ENCODE measurements at places on chromosomes 7 and 10.

DNA sequence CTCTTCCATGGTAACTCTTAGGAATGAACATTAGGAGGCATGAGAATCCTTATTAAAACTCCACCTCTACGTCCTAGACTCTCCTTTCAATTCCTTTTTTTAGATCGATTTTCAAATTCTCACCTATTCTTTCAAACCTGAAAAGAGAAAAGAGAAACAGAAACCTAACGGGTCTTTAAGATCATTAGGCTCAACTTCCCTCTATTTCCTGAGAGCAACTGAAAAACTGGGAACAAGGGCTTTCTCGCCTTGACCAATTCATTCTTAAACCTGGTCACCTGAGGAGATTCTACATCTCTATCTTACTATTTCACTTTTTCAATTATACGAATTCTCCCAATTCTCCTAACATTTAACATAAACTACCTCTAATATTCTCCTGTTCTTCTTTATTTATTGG, 2.8 kb downstream of the TFEC start:
- DNase-seq: no peak

DNA sequence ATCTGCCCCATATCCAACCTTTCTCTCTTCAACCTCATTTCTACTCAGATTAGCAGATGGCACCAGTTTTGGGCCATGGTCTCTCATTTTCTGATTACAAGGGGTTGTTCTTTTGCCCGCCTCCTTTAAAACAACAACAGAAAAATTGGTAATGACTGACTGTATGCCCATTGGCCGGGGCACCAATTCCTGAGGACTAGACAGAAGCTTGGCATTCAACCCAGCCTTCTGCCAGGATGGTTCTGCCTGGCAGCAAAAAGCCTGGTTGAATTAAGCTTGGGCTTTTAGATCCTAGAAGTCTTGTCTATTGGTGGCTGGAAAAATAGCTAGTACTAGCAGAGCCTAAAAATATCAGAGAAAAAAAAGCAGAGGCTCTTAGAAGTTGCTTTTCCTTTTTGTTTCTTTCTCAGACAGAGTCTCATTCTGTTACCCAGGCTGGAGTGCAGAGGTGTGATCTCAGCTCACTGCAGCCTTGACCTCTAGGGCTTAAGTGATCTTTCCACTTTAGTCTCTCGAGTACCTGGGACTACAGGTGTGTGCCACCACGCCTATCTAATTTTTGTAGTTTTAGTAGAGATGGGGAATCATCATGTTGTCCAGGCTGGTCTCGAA, 402.6 kb downstream of the AUTS2 start:
- no peak for DNase-seq

DNA sequence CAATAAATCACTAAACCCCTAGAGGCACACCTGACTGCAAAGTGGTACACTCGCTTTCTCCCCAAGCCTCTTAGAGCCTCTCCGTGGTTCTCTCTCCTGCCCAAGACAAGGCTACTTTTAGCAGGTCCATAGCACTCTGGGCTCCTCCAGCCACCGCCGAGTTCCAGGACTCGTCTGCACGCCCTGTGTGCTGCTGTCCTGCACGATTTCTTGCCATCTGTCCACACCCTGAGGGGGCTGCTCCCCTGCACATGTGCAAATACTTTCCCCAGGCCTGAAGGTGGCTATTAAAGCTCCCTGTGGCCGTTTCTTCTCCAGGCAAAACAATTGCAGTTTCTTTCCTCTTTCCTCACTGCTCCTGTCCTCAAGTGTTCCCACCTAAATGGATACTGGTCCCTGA, 414.3 kb downstream of the PLXNA4 start:
- no peak for DNase-seq

DNA sequence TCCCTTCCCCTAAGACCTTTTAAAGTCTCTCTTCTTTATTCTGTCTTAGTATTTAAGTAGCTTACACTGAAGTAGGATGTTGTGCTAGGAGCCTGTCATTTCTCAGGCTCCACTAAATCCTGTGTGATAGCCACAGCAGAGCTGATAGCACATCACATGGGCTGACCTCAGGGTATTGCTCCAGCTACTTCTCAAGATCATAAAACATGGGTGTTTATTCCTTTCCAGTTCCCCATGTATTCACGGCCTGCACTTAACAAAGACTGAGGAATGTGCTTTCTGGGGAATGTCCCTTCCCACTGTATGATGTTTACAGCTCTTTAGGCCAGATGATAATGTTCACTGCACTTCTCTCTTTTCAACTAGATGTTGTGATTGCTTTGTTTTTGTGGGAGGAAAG, 1086.8 kb downstream of the KCNMA1 start:
- no peak for DNase-seq

DNA sequence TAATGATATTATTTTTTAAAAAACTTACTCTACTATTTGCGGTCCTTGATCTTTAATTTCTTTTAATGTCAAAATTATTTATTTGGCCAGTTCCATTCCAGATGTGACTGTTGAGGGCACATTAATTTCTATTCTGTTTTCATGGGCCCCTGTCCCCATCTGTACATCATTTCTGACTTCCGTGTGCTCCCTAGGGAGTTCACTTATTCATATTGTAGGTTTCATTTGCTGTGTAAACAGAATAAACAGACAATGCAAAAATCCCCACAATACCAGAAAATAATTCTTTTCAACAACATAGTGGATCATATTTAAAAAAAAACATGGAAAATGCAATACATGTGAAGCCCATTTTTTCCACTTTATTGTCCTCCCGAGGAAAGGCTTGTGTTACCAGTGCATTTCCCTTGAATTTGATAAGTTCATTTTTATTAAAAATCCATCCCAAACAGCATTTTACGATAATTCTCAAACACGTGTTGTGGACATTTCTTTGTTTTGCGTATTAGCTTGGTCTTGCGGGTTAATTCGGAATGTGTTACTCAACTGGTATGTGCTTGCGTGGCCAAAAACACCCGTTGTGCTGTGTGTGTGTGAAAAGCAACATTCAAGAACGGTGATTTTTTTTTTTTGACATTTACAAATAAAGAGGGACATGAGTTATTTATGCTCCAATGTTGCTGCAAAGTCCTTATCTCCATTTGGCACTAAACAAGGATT, 138.4 kb downstream of the MGMT start:
- DNase-seq: no peak

GRCh38 chr7:69067397-69067796, 530.9 kb upstream of the AUTS2 start:
- DNase-seq: no peak

- no peak for DNase-seq
Measured at GRCh38 chr10:28734938-28735759, 57.8 kb downstream of the BAMBI start.

GRCh38 chr7:159094023-159094740, 50.5 kb downstream of the VIPR2 start:
- no peak for DNase-seq

DNA sequence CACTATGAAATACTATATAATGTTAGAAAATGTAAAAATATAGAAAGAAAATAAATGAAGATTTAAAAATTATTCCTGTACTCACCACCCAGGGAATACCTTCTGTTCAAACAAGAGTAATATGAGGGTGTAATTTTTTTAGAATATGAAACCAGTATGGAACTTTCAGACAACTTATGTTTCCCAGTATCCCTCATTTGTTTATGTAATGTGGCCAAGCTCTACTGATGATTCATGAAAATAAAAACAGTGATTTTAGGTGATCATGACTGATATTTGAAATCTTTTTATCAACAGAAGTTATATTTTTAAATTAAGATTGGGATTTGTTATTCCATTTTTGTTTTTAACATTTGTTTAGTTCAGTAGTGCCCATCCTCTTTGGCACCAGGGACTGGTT, 18.8 kb downstream of the SLK start:
- DNase-seq: no peak

GRCh38 chr10:46541735-46542566, 14.5 kb downstream of the GPRIN2 start:
- DNase-seq: no peak

GRCh38 chr7:137828456-137828855, 18.3 kb downstream of the DGKI start:
- no peak for DNase-seq

- no peak for DNase-seq
Measured at GRCh38 chr7:2175091-2175490, 57.7 kb downstream of the MAD1L1 start.

DNA sequence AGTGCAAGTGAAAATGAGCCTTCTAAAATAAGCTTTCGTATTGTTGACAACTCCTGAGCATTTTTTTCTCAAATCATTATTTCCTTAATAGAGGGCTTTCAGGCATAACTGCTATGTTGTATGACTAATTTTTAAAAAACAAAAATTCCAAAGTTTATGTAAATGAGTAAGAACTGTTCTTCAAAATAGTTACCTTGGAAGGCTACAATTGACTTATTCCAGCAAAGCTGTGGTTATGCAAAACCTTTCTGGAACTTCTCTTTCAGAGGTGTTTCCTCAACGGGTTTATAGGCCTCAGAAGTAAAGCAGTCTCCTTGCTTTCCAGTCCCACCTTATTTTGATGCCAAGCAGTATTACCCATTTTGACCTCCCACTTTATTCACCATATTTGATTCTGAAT, 2.5 kb downstream of the SLC25A28 start:
- no peak for DNase-seq

- DNase-seq: no peak
Measured at GRCh38 chr7:114662002-114662677, 247.5 kb downstream of the FOXP2 start.

DNA sequence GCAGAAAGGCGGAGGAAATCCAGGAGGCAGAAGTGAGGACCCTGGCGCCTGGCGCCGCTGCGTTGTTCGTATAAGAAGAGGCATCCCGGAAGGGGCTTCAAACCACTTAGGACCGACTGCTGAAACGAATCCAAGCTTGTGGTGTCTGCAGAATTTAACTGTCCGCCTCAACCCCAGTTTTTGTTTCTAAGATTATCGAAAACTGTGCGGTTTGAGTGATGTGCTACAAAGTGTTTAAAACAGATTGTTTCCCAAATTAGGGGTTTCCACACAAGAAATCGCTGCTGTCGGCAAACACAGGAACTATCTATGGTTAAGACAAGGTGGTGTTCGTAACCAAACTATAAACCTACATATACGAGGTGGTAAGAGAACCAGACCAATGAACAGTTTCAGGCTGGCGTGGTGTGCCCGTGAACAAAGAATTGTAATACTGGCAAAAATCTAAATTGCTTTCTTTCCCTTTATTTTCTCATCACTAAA, 835 bp upstream of the DGKI start:
- DNase-seq: no peak

DNA sequence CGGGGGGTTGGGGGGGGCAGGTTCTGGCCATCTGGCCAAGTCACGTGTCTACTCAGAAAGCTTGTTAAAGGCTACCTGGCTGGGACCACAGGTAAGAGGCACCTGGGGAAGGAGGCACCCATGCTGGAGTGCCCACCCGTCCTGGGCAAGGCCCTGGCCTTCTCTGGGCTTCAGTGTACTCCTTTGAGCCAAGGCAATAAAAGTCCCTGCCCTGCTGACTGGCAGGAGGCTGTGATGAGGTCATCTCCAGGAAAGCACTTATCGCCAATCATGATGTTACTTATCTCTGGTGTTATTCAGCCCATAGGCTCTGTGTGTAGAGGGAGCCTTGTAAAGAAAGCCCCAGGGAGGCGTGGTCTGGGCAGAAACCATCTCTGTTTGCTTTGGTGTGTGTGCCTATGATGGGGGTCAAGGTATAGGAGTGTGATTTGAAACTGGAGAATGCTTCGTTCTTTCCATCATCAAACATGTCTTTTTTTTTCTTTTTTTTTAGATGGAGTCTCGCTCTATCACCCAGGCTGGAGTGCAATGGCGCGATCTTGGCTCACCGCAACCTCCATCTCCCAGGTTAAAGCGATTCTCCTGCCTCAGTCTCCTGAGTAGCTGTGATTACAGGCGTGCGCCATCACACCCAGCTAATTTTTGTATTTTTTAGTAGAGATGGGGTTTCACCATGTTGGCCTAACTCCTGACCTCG, 2.5 kb upstream of the CLDN4 start:
- DNase-seq: no peak

- DNase-seq: no peak
Measured at GRCh38 chr7:12504149-12504548, 66.4 kb upstream of the SCIN start.

DNA sequence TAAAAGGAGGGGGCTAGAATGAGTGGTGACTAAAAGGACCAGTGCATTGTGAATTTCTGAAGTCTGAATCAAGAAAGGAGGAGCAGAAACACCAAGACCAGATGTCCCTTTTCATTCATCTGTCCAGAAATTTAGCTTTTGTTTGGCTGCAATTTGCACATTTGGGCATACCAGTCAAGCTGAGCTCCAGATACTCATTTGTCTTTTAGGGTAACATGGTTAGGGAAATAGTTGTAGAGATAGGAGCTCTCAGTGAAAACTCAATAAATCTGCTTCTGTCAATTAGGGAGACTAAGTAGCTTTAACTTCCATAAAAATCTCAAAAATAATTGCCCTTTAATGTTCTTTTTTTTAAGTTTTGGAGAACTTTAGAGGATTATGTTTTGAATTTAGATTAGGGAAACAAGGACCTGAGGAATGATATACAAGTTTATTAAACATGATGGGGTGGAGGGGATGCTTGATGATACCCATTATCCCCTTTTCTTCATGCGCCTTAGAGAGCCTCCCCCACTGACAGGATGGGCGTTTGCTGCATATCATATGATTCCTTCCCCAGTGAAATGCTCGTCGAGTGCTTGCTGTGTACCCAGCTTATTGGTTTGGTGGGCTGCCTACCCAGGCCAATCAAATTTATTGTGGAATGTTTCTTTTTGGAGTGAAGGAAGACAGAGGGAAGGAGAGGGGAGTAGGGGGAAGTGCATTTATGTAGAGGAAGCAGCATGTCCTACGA, 50.7 kb upstream of the RPA3 start:
- no peak for DNase-seq

- DNase-seq: no peak
Measured at GRCh38 chr10:3131098-3131497, 41.5 kb downstream of the PITRM1 start.

DNA sequence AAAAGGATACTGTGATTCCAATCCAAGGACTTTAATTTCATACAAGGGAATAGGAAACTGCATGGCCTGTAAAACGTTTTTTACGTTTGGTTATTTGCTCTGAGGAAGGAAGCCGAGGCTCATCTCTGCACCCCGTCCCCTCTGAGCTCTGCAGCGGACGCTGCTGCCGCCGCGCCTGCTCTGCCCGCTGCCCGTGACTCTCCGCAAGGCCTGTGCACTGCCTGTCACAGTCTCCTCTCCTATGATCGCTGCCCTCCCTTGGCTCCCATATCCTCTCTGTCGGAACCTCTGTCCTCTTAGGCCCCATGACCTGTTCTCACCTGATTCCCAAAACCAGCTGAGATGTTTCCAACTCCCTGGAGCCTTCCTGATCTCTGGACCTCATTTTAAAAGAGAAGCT, 320.3 kb upstream of the ZNF32 start:
- DNase-seq: no peak

GRCh38 chr10:30701451-30702173, 72.1 kb upstream of the LYZL2 start:
- peak; percentile 10 for DNase-seq

DNA sequence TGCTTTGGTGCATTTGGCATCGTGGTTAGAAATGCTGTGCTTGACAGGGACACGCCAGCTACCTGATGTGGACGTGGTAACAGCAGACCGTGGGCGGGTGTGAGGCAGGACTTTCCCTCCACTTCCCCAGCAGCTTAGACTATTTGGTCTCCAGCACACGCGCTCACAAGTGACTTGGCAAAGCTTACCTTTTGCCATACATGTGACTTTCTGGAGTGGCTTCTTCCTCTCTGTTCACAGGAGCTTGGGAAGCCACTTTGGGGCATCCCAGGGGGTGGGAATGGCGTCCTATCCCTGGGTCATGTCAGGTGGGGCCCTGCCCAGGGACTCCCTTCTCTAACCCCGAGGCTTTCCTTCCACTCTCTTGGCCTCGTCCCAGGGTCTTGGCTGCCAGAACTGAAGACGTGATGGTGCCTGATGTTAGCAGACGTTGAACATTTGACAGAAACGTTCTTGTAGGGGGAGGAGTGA, 228.7 kb upstream of the KLF6 start:
- DNase-seq: no peak

GRCh38 chr7:12146813-12147212, 64.3 kb upstream of the TMEM106B start:
- DNase-seq: no peak

All from esophagus squamous epithelium (tissue), 5 donors.